NCI-H2227 treated with DMSO at 0.1 percent for 48 hours (cell line): ENCODE measurements at places on chromosomes 1 and 21.

- no peak for DNase-seq
Observed at GRCh38 chr1:32337855-32338636, 2.0 kb upstream of the MARCKSL1 start.

- no peak for DNase-seq
Observed at GRCh38 chr1:48055876-48056764, 58.9 kb upstream of the TRABD2B start.

GRCh38 chr1:216057947-216058346, 365.3 kb downstream of the USH2A start:
- no peak for DNase-seq

- DNase-seq: no peak
Observed at GRCh38 chr1:153763365-153764225, 11.6 kb upstream of the SLC27A3 start.

DNA sequence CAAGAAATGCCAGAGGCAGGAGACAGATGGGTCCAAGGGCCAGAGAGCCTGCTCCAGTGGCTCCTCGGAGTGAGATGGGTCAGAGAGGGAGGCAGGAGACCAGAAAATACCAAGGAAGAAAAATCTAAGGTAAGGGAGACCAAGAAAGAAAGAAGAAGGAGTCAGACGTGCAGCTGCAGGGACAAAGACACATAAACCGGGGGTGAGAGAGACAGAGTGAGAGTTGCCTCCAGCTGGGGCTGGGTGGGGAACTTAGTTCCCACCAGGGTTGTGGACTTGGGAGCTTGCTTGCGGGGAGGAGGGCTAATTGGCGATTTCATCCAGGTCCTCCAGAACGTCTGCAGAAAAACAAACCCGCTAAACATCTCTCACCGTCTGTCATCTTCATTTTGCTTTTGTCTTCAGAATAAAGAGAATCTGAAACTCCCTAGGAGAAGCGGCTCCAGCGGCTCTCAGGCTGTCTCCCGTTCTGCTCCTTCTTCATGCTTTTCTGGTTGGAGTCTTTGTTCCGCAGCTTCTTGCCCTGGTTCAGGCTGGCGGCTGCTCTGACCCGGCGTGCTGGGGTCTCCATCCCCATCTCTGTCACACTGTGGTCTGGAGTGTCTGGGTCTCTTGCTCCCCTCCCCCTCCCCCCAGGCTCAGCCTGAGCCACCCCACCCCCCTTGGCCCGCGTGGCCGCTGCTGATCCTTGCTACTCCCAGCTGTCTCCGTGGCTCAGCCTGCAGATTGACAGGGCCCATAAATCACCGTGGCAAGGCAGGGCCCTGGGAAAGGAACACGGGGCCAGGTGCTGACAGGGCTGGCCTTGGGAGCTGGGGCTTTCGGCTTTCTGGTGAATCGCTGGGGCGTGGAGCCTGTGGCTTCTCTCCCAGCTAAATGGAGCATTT, 66.6 kb downstream of the UBIAD1 start:
- DNase-seq: peak; percentile 74

DNA sequence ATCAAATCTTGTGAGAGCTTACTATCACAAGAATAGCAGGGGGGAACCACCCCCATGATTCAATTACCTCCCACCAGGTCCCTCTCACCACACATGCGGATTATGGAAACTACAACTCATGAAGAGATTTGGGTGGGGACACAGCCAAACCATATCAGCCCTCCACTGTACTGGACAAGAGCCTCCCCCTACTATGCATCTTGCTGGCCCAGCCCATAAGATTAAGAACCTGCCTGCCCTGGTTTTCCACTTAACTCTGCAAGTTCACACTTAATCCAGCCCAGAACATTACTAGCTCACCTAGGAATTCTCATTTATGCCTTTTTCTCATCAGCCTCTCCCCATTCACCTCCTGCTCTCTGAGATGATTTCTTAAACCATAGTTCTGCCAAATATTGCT, 18.0 kb upstream of the FBXO28 start:
- DNase-seq: no peak

DNA sequence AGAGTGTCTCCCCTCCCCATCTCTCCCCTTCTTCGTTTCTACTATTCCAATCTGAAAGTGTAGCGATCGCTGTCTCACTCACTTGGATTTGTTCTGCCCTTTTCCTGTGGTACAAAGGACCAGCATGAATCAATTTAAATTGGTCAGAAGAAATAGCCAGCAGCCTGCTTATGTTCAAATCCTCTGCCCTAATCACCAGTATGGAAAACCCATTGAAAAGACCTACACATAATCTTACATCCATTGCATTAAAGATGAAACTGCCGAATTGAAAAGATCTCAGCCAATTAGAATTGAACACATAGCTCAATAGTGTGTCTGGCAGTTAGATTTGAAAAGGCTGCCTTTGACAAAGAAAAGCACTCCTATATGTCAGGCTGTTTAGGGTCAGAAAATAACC, 122.6 kb downstream of the TNNI3K start:
- peak; percentile 10 for DNase-seq

DNA sequence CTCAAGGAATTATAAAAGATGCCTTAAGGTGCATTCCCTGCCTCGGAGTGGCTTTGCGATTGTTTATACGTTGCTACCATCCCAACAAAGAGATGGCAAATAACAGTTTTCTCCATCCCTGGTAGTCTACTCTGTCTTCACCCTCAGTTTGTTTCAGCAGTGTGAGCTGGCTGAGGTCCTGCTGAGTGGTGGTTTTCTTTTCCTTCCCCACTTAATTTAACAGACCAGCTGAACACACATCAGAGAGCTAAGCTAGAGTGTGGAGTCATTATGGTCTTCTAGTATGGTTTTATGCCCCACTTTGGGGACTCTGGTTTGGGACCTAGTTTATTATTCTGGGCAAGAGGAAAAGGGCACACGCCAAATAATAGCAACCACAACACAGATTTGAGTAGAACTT, 2.2 kb downstream of the PIGV start:
- DNase-seq: no peak

DNA sequence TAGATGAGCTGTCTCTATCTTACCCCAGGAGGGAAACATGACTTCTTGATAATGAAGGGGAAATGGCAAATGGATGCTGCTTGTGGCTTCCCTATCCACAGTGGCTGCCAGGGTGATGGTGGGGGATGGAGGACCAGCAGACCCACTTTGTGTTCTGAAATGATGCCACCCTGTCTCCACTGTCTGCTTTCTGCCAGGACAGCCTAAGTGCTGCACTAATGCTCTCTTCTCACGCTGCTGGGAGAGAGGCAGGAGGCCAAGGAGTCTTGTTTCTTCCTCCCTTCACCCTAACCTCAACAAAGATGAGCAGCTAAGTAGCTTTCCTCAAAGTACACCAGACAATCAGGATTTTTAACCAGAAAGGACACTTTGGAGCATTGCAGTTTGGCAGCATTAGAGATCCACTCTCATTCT, 36.6 kb downstream of the XCL1 start:
- no peak for DNase-seq

DNA sequence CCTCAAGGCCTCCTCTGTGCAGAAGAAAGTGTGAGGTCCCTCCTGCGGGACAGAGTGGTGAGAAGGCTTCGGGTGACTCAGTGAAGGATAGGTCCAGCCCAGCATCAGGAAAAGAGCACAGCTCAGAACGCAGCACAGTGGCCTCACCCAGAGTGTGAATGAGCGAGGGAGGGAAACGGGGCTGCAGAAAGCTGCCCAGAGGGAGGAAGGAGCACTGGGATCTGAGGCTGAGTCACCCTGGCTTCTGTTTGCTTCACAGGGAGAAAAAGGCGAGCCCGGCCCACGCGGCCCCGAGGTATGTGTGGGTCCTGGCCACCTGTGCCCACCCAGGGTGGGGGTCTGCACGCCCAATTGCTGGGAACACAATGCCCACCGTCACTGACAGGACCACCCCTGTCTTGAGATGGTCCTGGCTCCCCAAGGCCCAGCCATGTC, 24.3 kb downstream of the COL6A2 start:
- no peak for DNase-seq

- no peak for DNase-seq
Observed at GRCh38 chr1:61482170-61482734, 242.7 kb downstream of the TM2D1 start.
